ENCODE measurements at places on chromosomes 1 and 21.
A peak's percentile ranks its signal among the peaks of the same experiment; 100 is the strongest.

DNA sequence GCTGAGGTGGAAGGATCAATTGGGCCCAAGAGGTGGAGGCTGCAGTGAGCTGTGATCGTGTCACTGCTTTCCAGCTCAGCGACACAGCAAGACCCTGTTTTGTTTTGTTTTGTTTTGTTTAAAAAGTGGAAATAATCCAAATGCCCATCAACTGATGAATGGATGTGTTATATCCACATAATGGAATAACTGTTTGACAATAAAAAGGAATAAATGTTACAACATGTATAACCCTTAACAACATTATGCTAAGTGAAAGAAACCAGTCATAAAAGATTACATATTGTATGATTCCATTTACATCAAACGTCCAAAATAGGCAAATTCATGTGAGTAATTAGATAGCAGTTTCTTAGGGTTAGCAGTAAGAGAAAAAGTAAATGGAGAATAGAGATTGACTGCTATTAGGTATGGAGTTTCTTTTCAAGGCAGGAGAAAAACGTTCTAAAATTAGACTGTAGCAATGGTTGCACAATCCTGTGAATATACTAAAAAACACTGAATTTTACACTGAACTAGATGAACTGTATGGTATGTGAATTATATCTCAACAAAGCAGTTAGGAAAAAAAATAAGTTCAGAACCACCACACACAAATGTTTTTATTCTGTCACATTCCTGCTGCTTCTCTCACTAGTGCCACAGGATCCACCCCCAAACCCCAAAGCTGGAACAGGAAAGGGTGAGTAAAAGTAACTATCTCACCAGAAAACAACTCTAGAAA lies 15.7 kb downstream of the FOXJ3 start:
- DNase-seq = no peak

DNA sequence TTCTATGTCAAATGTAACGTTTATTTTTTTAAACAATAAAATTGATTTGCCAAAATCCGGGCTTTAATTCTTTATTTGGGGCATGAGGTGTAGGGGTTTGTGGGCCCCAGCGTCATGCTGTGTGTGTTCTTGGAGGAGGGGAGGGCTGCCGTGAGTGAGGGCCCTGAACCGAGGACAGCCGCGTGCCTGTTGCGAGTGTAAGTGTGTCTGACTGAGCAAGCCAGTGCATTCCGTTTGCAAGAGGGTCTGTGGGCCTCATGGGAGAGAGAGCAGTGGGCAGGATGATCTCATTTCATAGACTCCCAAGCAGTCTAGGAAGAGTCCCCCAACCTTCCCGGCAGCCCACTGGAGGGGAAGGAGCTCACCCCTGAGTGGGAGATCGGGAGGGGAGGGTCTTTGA lies 21.4 kb upstream of the SPSB1 start:
- no peak for DNase-seq

DNA sequence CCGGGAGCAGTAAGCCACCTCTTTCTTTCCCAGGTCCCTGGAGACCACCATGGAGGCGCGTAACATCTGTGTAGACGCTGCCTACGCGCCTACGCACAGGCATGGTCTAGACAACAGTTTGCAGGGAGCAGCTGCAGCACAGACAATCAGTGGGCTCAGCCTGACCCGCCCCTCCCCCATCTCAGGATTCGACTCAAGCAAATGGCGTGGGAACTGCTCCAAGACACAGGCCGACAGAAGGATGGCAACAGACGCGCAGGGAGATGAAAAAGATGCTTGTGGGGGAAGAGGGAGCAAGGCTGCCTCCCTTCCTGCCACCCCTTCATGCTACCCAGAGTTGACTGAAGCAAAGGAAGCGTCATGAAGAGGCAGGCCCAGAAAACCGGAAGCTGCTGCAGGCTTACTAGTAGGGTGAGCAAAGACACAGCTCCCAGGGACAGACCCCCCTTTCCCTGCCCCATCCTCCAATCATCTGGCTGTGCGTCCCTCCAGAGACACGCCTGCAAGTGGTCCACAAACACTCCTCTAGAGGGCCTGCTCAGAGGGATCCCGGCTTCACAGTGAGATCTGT lies 19.5 kb downstream of the STK40 start:
- no peak for DNase-seq

DNA sequence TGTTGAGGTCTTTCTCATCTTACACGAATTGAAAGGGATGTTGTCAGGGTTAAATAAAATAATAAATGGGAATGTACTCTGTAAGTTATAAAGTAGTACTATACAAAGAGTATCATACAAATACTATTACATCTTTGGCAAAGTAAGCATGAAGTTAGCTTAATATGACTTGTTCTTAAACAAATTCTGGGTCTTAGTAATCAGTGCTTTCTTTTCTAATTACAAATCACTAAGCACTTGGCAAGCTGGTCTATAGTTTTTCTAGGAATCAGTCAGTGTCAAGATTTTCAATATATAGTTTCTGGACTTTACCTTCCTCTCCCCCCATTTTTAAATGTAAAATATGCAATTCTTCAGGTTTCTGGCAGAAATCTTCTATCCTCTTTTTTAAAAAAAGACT lies 6.9 kb downstream of the LYST start:
- no peak for DNase-seq

GRCh38 chr1:226891346-226891745 lies 20.9 kb downstream of the PSEN2 start:
- DNase-seq = no peak

DNA sequence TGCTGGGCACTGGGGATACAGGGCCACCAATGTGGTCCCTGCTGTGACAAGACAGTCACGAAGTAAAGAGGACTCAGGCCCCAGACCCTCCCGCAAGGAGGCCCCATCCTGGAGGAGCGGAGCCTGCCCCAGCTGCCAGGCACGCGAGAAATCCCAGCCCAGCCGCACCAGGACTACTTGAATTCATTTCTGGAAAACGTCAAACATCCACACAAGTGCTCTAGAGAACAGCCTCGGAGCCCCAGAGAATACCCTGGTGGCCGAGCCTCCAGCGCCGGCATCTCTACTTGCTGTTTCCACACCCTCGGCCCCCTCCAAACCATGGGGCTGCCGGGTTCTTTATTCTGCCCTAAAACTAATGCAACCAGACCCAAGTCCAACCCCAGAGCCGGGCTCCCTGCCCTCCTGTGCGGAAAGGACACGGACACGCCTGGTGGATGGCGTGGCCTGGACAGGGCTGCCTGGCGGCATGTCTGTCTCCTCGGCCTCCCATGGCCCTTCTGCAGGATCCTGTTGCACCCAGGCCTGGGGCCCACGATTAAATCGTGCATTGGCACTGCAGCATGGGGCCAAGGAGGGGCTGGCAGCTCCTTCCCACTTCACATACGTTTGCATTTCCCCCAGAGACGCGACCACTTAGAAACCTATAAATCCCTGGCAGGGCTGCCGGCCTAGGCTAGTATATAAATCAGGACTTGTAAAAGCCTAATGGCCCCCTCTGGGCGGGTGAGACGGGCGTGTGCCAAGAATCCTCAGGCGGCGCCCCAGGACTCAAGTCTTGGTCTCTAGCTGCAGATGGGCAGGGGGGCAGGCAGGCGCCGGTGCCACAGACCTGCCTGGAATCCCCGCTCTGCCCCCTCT lies 41.2 kb downstream of the DMRTB1 start:
- DNase-seq = no peak

- DNase-seq = no peak
These were observed 54.2 kb downstream of the WDR64 start for GRCh38 chr1:241706257-241706656.

GRCh38 chr1:113042285-113043143 lies 30.5 kb upstream of the LRIG2 start:
- DNase-seq = peak; percentile 52

DNA sequence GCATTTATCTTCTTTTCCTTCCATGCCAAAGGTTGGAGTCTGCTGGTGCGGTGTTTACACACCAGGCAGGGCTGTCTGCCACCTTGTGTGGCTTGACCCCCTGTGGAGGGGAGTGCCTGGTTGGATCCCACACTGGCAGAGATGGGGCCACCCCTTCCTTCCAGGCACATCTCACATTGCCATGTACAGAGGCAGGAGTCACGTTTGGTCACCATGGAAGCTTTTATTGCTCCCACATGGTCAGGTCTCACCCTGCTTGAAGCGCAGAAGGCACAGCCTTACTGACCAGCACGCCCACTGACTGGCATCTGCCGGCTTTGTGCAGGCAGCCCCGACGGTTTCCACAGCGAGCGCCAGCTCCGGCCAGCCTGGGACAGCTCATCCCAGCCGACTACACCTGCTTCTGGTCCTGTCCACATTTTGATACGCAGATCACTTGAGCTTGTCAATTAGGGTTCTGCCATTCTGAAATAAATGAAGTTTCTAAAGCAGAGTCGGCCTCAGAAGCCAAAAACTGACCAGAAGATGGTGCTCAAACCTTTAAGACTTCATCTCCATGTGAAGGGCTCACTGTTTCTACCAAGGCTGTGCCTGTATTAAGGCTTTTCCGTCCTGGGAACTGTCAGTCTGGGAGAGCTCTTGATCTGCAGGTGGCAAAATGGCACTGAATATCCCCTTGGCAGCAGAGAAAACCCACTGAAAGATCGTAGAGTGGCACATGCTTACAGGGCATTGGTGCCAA lies 35.6 kb upstream of the EPHA8 start:
- no peak for DNase-seq

DNA sequence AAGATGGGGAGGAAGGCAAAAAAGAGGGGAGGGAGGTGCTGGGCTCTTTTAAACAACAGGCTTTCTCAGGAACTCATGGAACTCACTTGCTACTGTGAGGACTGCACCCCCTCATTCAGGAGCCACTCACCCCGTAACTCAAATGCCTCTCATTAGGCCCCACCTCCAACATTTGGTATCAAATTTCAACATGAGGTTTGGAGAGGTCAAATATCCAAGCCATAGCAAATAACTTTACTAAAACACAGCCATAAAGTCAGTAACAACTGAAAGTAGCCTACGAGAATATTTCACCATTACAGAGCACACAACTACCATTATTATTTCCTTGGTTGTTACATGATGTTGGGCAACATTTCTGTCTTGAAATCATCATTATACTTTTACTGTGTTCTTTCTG lies 13.1 kb upstream of the DMRTB1 start:
- DNase-seq = no peak

All from forelimb muscle (tissue), 1 donor.